OCI-M1 (cell line): ENCODE measurements at places on chromosomes 5 and 9.

DNA sequence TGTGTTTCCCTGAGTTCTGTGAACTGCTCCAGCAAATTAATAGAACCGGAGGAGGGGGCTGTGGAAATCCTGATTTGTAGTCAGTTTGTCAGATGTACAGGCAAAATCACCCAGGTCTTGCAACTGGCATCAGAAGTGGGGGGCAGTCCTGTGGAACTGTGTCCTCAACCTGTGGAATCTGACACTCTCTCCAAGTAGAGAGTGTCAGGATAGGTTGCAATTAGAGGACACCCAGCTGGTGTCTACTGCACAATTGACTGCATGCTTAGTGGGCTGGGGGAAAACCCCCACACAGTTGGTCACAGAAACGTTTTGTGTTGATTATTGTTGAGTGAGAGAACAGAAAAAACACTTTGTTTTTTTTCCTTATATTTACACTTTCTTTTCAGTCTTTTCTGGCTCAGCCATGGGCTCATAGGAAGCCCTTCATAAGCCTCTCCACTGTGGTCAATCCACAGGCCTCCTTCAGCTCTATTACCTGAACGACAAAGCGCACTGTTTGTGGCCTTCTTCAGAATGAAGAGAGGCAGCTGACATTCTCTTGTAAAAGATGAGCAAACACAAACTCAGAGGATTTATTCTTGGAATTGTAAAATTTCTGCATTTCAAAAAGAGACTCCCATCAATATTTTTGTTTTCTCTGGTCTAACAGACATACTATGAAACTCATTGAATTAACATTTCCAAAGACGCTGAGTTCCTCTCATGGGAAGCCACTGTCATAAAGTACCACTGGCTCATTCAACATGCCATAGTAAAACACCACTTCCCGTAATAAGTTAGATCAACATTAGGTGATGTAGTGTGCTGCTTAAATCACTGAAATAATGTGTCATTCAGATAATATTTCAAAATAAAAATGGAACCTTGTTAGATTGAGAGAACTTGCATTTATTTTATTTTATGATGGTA lies 348.9 kb upstream of the RFX3 start:
- no peak for DNase-seq

DNA sequence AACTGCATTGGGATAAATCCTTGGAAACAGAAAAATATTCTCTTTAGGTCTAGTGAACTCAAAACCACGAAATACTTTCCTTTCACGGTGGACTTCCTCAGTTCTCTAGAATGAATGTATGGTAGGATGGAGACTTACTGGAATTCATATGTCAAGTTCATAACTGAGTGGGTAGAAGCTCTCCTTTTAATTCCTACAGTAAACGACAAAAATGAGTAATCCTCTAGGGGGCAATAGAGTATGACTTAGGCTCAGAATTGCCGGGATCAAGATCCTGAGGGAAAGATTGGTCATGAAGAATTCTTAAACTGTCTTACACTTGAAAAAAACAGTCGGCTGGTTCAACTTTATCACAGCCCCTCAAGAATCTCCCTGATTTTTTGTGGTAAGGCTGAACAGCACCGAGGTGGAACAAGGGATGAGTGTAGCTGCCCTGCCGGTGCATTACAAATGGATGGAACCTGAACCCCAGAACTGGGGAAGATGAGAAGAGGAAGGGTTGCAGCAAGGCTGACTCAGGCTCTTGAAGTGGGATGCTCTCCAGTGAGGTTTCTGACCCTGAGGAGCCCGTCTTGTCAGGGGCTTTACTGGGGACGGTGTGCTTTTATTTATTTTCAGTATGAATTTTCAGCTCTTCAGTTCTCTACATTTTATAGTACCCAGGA lies 14.0 kb upstream of the LOX start:
- peak; percentile 27 for DNase-seq

- DNase-seq, result peak; percentile 32
Measured at GRCh38 chr5:68114378-68115040, 101.0 kb upstream of the PIK3R1 start.

GRCh38 chr9:33946779-33947535 lies 101.7 kb downstream of the UBAP2 start:
- DNase-seq, result no peak

DNA sequence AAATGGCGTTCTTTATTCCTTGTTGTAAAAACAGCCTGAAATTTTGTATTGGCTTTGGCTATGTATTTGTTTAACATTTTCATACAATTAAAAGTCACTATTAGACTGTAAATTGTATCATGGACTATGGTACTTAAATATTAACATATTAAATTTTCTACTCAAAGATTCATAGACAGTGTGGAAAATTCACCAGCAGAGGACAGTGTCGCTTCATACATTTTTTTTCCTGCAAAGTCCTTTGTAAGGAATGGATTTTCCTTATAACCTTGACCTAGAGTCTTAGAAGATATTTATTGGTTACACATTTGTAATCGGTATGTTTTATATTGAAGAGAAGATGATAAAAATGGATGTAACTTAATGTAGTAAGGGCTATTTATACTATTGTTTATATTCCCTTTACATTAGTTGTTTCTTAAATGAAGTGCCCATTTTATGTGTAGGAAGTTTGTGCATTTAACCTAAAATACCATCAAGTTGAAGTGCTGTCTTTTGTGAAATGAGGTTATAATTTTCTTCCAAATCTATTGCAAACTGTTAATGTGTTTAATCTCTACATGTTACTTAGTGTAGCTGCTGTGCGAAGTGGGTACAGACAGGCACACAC lies 150.1 kb downstream of the KDM4C start:
- peak; percentile 99 for DNase-seq

GRCh38 chr5:135249658-135250057 lies 149.4 kb downstream of the MACROH2A1 start:
- DNase-seq, result peak; percentile 70

DNA sequence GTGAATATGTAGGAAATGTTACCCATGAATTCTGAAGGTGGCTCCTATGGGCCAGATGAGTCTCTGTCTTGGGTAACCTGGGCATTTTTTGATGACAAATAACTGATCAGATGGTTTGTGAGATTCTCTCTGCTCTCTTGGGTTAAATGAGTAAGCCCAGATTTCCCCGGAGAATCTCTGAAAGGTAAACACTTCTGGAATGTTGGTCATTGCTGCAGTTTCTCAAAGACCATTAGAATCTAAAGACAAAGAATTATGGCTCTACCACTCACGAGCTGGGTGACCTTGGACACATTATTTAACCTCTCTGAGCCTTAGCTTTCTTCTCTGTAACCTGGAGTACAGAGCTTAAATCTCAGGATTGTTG lies 191.2 kb downstream of the DAB2IP start:
- no peak for DNase-seq

GRCh38 chr9:135951889-135952663 lies 9.1 kb downstream of the UBAC1 start:
- peak; percentile 97 for DNase-seq
